ENCODE measurements at places on chromosomes 11 and 22. TPM values are rescaled to one million over a fixed set of nuclear protein-coding genes. Genes with fewer than 3 reads are reported as not detected.

The PGA5 gene
- 0.19 TPM for polyA plus RNA-seq

The MS4A1 gene
- 0.30 TPM for polyA plus RNA-seq

The ZP1 gene
- polyA plus RNA-seq: 0.22 TPM

The RFPL1 gene
- polyA plus RNA-seq: 1.8 TPM

- DNase-seq: no peak
Measured at GRCh38 chr11:12239804-12240371, 129.5 kb downstream of the MICAL2 start.

DNA sequence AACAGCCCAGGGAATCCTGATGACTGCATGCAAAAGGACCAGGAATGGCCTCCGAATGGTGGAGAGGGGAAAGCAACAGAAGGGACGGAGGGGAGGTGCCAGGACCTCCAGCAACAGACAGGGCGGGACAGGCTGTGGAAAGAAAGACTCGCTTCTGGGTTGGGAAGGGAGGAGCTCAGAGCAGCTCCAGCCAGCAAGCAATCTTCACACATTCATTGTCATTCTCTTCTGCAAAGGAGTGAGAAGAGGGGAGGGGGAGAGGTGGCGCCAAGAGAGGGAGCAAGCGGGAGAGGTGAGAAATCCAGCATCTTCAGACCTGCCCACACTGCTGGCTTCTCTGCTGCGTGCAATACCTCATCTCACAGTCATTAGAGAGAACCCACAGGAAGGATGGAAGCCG is 509.0 kb downstream of the BUD13 start:
- DNase-seq: no peak

DNA sequence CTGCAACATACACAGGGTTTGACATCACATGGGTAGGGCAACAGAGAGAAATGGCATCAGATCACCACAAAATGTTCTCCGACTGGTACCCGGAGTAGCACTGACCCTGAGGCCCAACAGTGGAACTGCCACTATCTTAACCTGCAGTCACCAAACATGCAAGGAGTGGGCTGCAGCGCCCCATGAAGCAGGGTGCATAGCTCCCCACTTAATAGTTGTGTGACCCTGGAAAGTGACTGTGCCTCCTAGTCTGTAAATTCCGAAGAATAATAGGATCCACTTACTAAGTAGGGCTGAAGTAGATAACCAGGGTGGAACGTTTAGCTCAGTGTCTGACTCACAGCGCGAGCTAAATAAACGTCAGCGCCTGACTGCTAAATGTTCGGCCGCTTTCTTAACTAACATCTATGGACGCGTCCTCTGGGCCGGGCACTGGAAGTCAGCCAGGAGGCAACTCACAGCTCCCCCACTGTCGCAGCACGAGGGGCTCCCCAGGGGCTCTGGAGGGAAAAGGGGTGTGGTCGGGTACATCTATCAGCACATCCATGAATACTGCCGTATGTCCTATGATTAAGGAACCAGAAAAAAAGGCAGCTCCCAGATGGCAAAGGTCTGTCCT is 777 bp downstream of the LTO1 start:
- DNase-seq: no peak

DNA sequence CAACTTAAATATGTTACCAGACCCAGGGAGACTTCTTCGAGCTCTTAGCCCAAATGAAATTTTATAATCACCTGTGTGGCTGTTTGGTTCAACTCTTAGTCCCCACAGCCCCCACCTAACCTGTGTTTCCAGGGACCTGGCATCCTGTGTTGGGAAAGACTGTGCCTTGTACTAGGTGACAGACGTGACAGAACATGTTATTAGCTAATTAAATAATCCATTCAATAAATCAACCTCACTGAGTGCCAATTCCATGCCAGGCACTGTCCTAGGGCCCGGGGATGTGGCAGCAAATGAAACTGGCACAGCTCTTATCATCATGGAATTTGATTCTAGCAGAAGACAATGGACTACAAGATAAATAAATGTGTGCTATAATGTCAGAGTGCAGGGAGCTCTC is 431.9 kb downstream of the MIAT start:
- no peak for DNase-seq

DNA sequence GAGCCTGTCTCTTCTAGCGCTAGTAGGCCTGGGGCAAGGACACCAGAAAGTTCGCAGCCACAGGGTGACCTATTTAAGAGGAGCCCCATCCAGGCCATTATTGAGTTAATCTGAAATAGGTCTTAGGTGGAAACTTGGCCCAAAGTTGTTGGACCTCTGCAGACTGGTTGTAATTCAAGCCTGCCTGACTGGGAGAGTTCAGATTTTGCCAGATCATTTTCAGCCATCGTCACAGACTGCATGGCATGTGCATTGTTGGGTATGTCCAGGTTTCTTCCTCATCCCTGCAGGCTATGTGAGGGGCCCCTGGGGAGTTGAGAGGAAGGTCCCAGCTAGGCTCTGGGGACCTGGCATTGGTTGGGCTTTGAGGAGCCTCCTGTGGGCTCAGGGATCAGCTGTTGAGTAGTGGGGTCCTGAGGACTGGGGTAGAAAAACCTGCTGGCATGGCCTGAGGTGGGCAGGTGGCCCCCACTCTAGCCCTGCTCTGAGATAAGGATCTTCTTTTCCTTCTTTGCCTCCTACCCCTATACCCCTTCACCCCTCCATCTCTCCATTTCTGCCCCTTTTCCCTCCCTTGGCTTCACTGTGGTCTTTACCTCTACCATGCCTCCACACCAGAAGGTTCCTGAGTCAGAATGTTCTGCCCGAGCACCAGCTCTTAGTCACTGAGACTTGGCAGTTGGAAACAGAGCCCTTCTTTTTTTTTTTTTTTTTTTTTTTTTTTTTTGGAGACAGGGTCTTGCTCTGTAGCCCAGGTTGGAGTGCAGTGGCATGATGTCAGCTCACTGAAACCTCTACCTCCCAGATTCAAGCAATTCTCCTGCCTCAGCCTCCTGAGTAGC is 112.7 kb downstream of the MORC2 start:
- no peak for DNase-seq

- no peak for DNase-seq
Measured at GRCh38 chr11:94762208-94762607, 5.9 kb upstream of the AMOTL1 start.

DNA sequence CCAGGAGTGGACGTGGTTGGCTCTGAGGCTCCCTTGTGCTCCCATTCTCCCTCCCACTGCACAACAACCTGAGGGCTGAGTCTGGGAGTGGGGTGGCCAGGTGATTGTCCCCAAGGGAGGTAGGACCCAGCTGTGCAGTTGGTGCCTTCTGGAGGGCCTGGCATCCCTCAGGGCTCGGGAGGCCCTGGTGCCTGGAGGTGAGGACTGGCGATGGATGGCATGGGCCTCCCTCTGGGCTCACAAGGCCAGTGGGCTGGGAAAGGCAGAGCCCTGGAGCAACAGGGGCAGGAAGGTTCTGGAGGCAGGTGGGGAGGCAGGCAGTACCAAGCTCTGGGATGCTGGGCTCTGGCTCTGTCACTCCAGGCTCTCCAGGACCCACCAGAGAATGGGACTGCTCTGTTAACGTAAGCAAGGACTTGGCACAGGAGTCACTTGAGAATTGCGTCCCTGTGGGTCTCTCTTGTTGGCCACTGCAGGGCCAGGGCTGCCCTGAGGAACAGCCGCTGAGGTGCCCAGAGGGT is 114.2 kb downstream of the KCNQ1OT1 start:
- no peak for DNase-seq

GRCh38 chr11:121589946-121590537 is 137.3 kb upstream of the SORL1-AS1 start:
- DNase-seq: no peak

DNA sequence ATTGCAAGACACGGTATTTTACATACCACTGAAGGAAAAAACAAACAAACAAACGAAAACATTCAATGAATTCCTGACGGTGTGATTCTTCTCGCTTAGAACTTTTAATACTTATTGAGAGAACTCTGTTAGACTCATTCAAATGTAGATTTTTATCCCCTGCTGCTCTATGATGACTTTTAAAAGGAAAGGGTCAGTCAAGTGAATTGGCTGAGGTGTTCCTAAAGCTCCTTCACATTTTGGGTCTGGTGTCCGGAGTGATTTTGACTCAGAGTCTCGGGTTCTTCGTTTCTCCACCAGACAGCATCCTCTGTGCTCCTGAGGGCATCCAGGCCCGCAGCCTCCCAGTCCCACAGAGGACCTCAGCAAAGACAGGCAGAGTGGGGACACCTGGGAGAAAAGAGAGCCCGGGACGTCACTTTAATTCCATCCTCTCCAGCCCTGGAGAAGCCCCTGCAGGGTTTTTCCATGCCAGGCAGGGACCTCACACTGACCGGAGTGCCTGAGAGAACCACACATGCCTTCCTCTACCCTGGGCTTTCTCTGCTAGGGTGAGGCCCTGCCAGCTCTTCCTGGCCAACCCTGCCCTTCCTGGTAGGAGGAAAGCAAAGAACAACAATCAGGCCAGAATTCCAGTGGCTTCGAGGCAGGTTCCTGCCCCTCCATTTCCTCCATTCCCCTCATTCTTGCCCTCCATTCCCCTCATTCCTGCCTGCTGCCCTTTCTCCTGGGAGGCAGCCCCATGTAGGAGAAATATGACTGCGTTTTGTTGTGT is 1.4 kb upstream of the CSF2RB start:
- no peak for DNase-seq

DNA sequence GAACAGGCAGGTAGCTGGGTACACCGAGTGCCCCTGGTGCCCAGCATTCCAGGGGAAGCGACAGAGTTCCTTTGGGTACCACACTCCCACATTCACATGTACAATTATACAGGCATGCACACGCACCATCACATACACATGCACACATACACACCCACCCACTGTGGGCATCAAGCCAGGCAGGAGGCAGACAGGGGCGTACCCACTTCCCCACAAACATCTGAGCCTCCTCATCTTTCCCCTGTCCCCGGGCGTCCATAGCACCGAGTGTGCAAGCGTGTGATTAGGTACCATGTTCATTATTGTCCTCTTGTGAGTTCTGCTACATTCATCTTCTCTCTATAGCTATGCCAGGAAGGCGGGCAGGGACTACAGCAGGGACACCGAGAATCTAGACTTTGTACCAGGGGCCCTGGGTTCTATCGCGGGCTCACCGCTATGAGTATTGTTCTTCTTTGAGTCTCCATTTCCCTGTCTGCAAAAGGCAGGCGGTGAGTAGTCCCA is 2.1 kb upstream of the CARD10 start:
- DNase-seq: no peak

DNA sequence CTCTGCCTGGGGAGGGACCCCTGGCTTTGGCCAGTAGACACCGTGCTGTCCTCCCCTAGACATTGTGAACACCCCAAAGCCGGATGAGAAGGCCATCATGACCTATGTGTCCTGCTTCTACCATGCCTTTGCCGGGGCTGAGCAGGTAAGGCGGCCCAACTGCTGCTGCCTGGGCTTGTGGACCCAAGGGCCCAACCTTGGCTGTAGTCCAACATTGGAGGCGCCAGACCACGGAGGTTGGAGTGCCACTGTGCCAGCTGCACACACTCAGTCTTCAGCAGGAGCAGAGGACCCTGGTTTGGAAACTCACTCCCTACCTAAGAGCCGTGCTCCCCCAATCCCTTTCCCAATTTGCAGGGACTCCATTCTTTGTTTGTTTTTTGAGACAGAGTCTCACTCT is 9.4 kb downstream of the ACTN3 start:
- no peak for DNase-seq

GRCh38 chr22:39353346-39353745 is 3.6 kb downstream of the SYNGR1 start:
- no peak for DNase-seq

DNA sequence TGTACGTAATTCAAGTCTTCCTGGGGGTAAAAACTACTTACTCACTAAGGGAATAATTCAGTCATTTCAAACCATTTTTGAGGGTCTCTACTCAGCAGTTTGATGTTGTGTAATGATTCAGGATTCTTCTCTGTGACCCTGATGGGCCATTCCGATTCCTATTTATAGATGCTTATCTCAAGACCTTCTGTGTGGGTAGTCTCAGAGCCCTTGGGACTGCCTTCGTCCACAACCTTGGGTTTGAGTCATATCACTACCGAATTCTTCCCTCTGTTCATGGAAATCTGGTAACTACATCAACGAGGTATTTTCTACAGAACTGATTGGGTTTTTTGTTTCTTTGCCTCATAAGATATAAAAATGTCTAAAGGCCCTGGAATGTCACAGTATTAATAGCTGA is 14.3 kb upstream of the CBX6 start:
- DNase-seq: no peak

DNA sequence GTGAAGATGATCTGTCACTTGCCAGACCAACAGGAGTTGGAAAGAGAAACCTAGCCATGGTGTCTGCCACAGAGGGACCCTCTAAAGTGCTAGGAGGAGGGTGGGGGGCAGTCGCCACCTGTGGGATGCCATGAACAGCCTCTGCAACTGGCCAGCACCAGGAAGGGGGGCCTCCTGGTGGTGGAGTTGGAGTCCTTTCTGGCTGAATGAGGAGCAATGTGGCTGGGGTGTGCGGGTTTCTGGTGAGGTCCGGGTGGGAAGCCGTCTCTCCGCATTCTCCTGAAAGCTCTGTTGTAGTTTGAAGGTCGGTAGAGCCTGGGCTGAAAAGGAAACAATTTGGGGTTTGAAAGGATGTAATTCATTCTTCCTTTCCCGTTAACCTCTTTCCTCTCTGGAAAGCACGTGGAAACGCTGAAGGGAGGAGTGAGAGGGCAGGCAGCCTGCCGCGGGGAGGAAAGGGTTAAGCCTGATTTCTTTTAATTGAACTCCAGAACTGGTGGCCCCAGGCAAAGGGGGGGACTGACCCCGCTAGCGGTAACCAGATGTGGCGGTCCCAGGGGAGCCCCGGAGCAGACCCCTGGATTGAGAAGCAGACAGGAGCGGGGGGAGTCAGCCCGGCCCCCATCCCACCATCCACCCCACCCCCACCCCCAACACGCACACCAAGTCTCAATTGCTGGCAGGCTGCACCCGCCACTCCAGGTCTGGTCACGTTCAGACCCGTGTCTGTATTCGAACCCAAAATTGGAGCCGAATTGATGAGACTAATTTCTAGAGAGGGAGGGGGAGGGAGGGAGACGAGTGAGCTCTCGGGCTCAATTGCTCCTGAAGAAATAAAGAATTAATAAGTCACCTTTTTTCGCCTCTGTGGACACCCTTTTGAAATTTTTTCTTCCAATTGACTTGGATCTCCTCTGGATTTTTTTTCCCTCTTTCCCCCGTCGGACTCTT is 1.8 kb upstream of the FLI1 start:
- no peak for DNase-seq

- no peak for DNase-seq
Measured at GRCh38 chr22:39013942-39014722, at the start of gene APOBEC3C. APOBEC3C (plus strand) TSS chr22:39014257; CDS start chr22:39014363, 106 bp downstream.

GRCh38 chr11:132493801-132494200 is 1038.5 kb downstream of the OPCML start:
- no peak for DNase-seq

DNA sequence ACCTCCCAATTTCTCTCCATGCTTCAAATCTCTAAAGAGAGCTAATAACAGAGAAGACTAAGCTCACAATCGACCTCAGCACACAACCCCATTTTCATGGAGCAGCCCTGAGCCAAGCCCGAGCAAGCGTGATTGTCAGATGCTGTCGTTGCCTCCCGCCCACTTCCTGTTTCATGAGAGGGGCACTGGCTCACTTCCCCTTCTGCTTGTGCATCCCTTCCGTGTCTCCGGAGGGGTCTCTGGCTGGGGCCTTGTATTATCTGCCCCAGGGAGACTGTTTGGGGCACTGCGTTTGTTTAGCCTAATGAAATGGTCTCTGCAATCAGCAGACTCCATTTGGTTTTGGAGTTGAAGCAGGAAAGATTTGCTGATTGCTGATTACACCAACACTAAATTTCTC is 181.3 kb upstream of the SEZ6L start:
- DNase-seq: no peak

- no peak for DNase-seq
Measured at GRCh38 chr11:121547574-121547973, 94.8 kb upstream of the SORL1-AS1 start.
